ENCODE measurements at places on chromosomes 16 and 17.

GRCh38 chr16:83901101-83901500 lies 2.2 kb downstream of the MLYCD start:
- no peak for DNase-seq

- no peak for DNase-seq
Measured at GRCh38 chr16:16059895-16060590, 110.6 kb downstream of the ABCC1 start.

DNA sequence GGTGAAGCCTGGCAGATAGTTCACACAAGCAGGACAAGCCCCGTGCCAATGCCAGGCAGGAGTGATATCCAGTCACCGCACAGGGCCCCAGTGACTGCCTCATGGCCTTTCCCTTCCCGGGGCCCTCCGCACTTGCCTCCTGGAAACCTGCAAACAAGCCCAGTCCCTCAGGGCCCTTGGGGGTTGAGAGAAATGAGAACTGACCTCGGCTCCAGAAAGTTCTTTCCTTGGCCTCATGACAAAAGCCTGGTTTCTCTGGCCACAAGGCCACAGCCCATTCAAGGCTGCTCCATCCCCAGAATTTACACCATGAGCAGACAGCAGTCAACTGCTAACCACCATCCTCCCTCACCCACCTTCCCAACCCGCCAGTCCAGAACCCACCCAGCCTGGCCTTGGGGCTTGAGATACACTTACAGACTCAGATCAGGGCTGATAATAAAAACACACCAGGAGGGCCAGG lies 77.6 kb downstream of the CCDC182 start:
- DNase-seq, result no peak

- no peak for DNase-seq
Measured at GRCh38 chr16:24288516-24288915, 32.4 kb downstream of the CACNG3 start.

DNA sequence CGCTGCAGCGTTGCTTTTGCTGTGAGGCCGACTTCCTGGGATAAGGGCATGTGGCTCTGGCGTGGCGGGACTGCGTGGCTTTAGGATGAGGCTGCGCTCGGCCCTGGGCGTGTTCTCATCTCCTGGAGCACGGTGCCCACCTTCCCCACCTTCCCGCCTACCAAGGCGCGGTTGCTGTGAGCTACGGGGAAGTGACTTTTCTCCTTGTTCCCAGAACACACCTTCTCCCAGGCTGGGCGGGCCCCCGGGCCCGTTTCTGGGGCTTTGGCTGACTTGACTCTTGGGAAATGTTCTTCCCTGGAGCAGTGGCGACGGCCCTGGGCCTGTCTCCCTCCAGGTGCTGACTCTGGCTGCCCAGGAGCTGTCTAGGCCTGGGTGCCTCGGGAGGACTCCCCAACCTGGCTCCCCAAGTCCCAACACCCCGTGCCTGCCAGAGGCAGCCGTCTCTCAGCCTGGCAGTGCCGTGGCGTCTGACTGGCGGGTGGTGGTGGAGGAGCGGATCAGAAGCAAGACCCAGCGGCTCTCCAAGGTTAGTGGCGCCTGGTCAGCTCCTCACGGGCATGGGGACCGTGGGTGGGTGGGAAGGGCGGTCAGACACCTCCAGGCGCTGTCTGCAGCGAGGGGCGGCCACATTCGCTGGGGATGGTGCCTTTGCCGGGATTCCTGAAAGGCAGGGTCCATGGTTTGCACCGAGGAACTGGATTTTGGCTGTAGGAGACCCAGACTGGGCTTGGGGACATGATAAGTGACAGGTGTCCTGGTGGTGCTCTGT lies 12.1 kb downstream of the TELO2 start:
- no peak for DNase-seq

GRCh38 chr17:1930337-1930645 lies 94.8 kb downstream of the RTN4RL1 start:
- no peak for DNase-seq

- no peak for DNase-seq
Measured at GRCh38 chr16:71565812-71566700, 10.8 kb downstream of the TAT start.

DNA sequence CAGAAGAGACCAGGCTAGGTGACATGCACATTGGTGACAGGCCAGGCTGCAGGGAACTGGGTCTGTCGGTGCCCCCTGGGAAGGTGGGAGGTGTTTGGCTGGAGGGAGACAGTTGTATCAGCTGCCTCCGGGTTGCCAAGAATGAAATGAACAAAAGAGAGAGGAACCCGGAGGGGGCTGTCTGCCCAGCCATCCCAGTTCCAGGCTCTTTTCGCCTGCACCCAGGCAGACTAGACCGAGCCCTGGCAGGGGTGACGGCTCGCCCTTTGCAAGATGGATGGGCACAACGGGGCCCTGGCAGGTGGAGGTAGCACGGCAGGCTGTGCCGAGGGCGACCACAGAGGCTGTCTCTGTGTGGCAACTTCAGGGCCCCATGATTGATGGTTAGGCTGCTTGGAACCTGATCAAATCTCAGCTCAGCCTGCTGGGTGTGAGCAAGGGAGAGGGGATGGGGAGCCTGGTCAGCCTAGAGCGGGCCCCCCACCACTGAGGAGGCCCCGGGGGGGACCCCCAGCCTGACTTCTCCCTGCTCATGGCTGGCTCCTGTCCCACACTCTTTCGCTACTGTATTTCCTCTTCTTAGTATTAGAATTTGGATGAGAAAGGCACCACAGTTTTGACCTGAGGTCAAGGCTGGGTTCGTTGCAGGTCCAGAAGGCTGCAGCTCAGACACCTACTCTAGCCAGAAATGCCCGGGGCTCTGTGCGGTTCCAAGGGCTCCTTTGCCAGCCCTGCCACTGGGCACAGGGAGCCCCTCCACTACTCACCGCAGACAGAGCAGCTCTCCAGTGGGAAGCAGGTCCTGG lies 118.9 kb upstream of the CHMP6 start:
- no peak for DNase-seq
